ENCODE measurements at places on chromosomes 3 and 15. TPM values are rescaled to one million over a fixed set of nuclear protein-coding genes. Genes with fewer than 3 reads are reported as not detected.

DNA sequence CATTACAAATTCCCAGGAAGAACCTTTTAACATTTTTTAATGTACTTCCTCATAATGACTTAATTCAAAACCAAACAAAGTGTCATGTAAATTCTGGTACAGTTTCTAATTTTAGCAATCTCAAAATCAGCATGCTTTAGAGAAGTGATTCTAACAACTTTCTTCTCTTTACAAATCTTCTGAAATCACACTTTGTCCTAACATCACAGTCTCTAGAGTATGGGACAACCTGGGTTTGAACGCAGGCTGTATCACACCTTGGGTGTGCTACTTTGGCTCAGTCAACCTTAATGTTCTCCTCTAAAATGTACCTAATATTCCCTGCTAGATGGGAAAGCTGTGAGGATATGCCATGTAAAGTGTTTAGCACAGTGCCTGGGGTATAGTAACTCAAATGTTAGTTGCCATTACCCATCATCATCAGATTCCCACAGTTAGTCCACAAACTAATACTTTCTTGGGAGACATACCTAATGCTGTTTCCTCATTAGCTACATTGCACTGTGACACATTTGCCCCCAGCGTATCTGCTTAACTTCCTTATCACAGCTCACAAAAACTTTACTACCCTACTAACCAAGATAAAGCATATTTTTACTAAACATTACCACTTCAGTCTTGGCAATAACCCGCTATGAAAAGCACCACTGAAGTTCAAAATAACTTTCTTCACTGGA lies 3.1 kb downstream of the TSPAN3 start:
- DNase-seq: no peak

GRCh38 chr15:41502795-41503668 lies 9.4 kb downstream of the ITPKA start:
- DNase-seq: no peak

GRCh38 chr15:62099094-62099601 lies 32.4 kb downstream of the C2CD4A start:
- DNase-seq: no peak

GRCh38 chr15:74306781-74307217 lies 60.6 kb downstream of the CYP11A1 start:
- DNase-seq: no peak

DNA sequence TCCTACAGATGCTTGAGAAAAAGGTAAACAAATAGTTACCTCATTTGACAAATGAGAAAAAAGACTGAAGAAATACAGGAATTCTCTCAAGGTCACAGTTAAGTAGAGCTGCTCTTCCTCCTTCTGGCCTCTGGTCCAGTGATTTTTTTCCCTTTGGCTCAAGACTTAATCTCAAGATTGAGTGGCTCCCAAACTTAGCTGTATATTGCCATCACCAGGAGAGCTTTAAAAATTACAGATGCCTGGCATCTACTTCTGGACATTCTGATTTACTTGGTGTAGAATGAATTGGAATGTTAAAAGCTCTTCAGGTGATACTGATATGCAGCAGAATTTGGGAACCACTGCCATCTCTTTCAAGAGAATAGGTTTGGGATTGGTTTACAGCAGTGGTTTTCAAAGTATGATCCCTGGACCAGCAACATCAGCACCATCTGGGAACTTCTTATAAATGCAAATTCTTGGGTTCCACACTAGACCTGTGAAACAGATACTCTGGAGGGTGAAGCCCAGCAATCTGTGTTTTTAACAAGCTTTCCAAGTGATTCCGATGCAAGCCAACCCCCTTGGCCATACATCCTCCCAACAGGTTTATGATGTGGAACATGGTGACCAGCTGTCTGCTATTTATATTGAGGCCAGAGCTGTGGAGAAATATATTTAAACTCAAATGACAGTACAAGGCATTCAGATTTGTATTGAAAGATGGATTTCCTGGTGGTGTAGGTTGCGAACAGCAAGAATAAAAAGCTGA lies 333.0 kb upstream of the RARB start:
- DNase-seq: no peak

DNA sequence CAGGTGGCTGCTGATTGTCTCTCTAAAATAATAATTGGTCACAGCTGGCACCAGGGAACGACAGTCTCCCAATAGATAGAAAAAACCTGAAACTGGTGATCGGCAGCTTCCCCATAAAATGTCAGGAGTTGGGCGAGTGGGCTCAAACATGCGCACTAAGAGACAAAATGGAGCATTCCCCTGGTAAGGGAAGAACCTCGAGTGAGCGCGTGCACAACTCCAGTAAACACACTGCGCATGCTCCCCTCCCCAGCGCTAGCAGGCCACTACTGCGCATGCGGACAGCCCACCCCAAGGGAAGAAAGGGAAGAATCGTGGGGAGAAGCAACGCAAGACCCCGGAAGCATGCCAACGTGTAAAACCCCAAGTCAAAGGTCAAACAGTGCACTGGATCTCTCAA lies 7.7 kb upstream of the STARD5 start:
- DNase-seq: no peak

- DNase-seq: peak; percentile 76
Observed at GRCh38 chr3:58013973-58014649, 5.9 kb downstream of the FLNB start.

SELENOT gene
- 601 TPM for polyA plus RNA-seq

ITGA11 gene
- polyA plus RNA-seq: 24.0 TPM

ARPP21 gene
- polyA plus RNA-seq: not detected

QARS1 gene
- 305 TPM for polyA plus RNA-seq

SEMA3B gene
- 22.0 TPM for polyA plus RNA-seq

Measured in AG04450 (cell line).